Cerebellar nuclear complex (tissue), 1 donor: ENCODE measurements at places on chromosomes 13 and 19.

DNA sequence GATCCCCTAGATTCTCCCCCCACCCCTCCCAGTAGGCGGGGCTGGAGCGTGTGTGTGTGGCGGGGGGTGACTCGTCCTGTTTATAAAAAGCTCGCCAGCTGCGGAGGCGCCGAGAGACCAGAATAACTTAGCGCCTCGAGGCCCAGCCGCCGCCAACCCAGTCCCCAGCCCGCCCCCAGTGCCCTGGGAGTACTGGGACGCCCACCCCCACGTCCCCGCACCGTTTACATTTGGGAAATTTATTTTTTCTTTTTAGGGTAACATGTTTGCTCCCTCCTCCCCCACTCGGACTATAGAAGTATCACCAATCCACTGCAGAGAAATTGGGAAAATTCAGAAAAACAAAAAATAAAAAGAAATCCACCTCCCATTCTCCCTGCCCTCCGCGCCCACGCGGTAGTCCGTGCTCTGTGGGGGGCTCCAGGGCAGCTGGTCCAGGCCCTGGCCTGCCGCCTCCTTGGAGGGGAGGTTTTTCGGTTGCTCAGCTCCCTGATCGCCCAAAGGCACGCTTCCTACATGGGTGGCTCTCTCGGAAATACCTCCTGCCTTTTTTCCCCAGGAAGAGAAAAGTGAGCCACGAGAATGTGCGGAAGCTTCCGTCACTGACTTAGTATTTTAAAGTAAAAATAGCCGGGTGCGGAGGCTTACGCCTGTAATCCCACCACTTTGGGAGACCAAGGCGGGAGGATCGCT is 1.5 kb upstream of the RAB3A start:
- DNase-seq = no peak

GRCh38 chr13:29902632-29903305 is 52.4 kb upstream of the UBL3 start:
- no peak for DNase-seq

DNA sequence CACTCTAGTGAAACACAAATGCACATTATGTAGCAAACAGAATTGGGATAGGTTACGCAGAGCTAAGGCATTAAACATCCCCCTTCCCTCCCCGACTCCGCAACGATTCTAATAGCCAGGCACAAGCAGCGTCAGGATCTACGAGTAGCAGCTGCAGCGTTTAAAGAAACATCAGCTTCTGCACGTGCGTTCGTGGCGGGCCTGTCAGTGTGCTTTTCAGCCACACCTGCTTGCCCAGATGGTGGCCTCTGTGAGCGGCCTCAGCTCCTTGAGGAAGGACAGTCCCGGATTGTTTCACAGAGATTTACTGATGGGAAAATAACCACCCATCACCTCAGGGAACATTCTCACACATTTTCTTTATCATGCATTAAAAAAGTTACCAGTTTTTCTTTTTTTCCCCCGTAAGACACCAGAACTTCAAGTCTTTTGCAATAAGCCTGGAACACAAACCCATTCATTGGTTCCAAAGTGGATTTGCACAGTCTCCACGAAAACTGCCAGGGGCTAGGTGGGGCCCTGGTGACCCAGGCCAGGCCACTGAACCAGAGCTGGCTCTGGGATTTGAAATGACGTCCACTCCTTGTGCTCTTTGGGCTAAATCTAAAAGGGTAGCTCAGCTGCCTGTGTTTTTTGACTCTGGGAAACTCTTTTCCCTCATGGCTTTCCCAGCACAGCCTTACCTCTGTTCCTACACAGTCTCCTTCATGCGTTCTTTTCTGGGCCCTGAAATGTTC is 325.5 kb downstream of the KCNRG start:
- no peak for DNase-seq

DNA sequence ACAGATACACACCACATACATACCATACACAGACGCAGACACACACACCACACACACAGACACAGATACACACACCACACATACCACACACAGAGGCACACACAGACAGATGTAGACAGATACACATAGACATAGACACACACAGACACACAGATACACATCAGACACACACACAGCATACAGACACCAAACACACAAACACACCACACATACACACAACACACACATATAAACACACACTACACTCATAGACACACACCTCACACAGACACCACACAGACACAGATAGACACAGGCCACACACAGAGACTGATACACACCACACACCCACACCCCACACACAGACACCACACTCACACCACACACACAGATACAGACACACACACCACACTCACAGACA is 24.9 kb upstream of the SLC7A10 start:
- no peak for DNase-seq

DNA sequence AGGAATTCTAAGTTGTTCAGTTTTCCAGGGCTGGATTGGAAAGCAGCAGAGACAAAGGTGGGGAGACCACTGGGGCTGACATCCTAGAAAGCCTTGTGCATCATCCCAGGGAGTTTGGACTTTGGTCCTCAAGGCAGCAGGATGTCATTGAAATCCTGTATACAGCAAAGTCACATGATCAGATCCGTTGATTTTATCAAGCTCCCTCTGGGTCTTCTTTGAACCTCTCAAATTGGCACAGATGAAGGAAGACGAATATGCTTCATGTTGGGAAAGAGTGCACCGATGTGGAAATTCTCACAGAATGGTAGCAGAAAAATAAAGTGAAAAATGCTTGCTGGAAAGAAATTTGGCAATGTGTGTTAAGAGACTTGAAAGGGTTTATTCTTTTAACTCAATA is 149.8 kb upstream of the TMTC4 start:
- DNase-seq = no peak

- no peak for DNase-seq
These were observed 73.5 kb upstream of the C13orf46 start for GRCh38 chr13:114047358-114047881.

- DNase-seq = no peak
These were observed 40.2 kb upstream of the NPAS1 start for GRCh38 chr19:46979126-46980105.

- DNase-seq = no peak
These were observed 42.6 kb downstream of the ZNF146 start for GRCh38 chr19:36257520-36257876.

DNA sequence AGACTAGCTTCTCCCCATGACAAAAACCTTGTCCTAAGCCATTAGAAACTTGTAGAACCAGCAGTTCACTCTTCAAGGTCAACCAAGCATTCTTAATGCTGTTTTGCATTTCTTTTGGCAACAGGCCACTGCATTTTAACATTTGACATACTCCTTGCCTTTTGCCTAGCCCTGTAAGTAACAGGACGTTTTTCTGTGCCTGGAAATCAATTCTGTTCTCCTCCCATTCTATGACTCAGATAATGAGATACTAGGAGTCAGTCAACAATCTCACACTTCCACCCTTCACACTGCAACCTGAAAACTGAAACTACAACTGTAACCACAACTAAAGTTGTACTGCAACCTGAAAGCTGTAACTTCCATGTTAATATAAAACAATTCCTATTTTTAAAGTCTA is 268.7 kb downstream of the MZT1 start:
- no peak for DNase-seq

DNA sequence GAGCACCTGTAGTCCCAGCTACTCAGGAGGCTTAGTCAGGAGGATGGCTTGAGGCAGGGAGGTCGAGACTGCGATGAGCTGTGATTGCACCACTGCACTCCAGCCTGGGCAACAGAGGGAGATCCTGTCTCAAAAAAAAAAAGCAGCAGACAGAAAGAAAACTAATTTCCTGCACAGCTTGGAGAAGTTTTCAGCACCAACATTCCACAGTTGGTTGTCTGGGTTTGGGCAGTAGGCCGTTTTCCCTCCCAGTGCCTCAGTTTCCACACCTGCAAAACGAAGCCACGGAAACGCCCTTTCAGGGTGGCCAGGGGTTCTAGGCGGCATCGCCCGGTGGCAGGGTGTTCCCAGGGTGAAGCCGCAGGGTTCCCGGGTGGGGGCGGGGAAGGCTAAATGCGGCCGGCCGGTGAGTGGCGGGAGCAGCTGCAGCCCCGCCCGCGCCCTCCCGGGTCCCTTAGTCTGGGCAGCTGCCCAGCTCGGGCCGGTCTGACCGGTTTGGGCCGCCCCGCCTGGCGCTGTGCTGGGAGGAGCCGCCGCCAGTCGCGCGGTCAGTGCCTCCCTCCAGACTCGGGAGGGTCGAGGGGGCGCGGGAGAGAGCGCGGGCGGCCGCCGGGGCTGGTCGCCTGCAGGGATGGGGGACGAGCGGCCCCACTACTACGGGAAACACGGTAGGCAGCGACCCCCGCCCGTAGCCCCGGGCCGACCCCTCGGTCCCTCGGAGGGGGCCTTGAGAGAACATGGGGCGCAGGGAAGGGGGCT is at the start of gene SLC44A2:
SLC44A2 (plus strand) TSS at position 551 of the 759 bp plus-strand sequence; CDS start at position 632, 81 bp downstream.
- DNase-seq = no peak

- DNase-seq = no peak
These were observed 454.3 kb downstream of the PCDH17 start for GRCh38 chr13:58085819-58086218.

- DNase-seq = no peak
These were observed 123.4 kb downstream of the OLFM4 start for GRCh38 chr13:53152057-53152421.

GRCh38 chr13:90943946-90944345 is 403.5 kb upstream of the MIR17HG start:
- DNase-seq = no peak

GRCh38 chr13:110331362-110331761 is 24.3 kb downstream of the COL4A2 start:
- no peak for DNase-seq

GRCh38 chr13:99859178-99860177 is 112.1 kb downstream of the ZIC5 start:
- DNase-seq = peak; percentile 86

- no peak for DNase-seq
These were observed 16.7 kb downstream of the YIPF2 start for GRCh38 chr19:10911579-10912363.

DNA sequence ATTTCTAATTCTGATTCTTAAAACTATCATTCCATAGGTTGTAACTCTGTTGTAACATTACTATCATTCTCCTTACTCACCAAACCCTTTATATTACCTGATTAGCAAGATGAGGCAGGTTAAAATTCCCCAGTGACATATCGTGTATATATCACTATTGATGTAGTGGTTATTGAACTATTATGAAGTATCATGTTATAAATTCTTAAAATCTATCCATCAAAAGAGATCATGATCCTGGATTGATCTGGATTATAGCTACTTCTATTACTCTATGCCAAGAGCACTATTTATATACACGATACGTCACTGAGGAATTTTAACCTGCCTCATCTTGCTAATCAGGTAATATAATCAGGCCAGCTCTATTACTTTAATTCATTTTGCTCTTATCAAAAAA is 533.9 kb downstream of the SLITRK6 start:
- DNase-seq = no peak

DNA sequence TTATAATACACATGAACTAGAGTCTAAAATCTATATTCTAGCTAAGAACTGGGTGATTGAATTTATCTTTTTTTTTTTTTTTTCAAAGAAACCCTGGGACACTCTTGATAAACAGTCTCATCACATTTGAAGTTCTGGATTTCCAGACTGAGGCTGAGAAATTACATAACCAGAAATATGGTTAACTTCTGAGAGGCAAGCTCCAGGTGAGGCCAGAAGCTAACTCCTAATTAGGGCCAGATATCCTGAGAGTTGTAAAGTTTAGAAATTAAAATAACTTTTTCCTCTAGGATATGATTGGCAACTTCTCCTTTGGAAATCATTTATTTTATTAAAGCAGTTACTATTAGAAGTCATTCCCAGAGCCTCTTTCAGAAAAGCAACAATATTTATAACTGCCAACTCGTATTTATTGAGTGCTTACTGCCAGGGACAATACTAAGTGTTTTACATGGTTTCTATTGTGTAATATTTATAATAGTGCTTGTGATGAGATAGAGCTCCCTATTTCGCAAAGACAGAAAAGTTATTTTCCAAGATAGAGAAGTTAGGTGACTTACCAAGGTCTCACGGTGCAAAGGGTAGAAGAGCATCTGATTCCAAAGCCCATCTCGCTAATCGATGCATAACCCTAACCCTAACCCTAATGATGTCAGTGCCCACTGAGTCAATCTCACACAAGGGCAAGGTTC is 187.7 kb downstream of the DCT start:
- DNase-seq = no peak

DNA sequence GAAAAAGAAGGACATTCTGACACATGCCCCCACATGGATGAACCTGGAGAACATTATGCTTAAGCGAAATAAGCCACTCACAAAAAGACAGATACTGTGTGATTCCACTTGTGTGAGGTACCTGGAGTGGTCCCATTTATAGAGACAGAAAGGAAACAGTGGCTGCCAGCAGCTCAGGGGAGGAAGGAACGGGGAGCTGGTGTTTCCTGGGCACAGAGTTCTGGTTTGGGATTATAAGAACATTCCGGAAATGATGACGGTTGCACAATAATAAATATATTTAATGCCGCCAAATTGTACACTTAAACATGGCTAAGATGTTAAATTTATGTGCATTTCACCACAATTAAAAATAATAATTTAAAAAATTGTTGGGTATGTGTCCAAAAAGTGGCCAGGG is 33.0 kb downstream of the SERP2 start:
- DNase-seq = no peak

DNA sequence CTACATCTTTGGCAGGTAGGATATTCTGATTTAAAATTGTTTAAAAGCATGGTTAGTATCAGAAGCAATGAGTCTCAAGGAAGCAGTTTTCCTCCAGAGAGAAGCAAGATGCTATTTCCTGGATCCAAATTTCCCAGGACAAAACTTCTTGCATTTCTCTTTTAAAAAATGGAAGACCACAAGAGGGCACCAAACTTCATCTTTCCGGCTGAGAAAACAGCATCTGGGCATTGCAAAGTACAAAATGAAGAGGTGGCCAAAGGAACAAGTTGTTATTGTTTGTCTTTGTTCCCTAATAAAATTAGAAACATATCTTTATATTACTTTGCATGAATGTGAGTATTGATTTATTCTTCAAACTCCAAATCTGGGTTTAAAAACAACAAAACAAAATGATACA is 60.0 kb upstream of the LRCH1 start:
- DNase-seq = peak; percentile 60

GRCh38 chr19:1355568-1356507 is 27.9 kb upstream of the NDUFS7 start:
- peak; percentile 20 for DNase-seq

DNA sequence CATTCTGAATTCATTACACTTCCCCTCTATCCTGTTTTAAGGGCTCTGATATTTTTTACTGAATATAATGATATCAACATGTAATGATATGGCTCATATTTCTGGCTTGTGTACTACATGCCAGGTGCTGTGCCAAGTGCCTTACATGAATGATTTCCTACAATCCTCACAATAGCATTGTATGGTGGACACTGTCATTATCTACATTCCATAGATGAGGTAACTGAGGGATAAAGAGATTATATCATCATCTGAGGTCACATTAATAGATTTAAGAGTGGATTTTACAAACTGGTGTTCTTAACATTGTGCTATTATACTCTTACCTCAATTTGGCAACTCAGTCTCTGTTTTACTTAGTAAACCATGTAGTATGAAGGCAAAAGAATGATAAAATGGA is 502.0 kb downstream of the LIG4 start:
- DNase-seq = no peak

DNA sequence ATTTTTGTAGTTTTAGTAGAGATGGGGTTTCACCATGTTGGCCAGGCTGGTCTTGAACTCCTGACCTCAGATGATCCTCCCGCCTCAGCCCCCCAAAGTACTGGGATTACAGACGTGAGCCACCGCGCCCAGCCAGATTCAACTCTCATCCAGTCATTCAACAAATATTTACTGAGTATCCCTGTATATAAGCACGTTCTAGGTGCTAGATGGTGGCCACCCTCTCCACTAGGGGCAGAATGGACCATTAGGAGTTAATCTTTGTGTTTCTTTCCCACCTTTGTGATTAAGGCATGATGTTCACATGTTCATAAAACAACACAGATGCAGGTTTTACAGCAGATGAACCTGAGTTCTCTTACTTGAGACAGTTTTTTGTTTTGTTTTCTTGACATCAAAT is 7.3 kb downstream of the SHKBP1 start:
- no peak for DNase-seq
